Stimulated activated CD8-positive, alpha-beta memory T cell treated with anti-CD3 and anti-CD28 coated beads, Interleukin-4, amount 100 ng/mL, for 1 hour (primary cell): ENCODE measurements at places on chromosomes 2 and 18.

DNA sequence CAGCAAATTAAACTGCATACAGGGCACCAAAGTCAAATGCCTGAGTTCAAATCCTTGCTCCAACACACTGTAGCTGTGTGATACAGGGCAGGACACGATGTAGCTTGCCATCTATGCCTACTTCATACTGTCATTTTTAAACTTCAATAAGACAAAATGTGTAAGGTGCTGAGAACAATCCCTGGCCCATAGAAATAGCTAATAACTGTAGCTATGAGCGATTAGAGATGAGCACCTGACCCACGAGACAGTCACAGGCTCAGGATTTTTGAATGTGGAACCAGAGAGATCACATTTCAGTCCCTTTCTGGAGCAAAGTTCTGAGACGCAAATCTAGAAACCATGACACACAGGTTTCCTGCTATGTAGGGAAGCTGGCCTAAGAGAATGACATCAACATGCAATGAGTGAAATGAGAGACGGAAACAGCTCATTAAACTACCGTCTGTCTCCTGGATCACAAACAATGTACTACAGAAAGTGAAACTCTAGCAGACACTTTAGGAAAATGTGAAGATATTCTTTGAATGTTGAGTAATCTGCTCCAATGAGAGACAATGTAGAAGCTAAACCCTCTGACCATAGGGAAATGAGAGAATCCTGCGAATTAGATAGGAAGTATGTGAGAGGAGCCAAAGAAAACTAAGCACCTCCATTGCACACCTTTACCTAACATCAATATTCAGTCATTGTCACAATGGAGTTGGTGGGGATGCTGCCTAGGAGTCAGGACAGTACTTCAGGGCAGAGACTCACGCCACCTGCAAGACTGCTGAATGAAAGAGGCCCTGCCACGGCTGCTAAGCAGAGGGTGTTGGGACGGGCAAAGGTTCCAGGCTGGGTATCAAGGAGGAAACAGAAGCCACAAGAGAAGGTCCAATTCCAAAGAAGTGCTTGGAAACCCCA lies 25.5 kb downstream of the B4GALT6 start:
- no peak for DNase-seq

- DNase-seq = no peak
Measured at GRCh38 chr2:239706367-239706766, 305.5 kb upstream of the HDAC4 start.

- no peak for DNase-seq
Measured at GRCh38 chr2:120735746-120736170, at the start of gene GLI2. Gene GLI2 (plus strand): TSS chr2:120735868. CDS start chr2:120797321, 61,453 bp downstream.

DNA sequence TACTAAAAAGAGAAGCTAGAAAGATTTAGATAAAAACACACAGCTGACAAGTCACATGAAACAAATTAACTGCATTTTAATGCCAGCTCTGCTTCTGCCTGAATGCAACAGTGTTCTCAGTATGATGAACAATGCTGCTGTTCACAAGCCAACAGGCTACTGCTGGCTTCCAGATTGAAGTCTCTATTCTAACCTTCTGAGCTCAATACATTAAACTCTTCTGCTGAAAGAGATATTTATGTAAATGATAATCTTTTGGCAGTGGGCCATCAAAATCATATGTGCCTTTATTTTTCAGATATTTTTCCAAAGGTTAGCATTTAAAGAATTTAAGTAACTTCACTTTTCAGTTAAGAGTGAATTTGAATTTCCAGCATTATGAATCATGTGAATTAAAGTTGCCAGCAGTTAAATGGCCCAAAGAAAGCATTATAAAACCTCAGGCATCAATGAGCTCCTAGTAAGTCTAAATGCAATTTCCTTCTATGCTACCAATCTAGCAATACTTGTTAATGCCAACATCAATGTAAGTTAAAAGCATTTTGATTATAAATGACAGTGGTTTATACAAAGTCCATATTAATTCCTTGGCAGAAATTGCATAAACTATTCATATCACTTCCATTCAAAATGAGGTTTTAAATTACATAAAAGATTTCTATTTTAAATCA lies 72.4 kb downstream of the ID2 start:
- DNase-seq = no peak

DNA sequence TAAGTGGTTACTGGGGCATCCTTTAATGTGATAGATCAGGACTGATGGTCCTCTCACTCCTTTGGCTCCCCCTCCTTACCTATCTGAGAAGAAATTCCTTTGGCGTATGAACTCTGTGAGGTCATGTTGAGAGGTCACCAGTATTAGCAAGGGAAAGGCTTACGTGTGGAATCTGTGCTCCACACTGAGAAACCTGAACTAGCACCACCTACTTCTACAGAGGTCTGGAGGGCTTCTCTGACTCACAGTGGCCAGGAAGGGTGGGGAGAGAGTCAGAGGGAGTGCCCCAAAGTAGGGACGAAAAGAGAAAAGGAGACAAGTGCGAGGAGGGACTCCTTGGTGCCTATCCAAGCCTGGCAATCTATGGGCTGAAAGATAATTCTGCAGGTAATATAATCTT lies 348.6 kb downstream of the TNS1 start:
- DNase-seq = no peak

- DNase-seq = no peak
Measured at GRCh38 chr2:70498528-70498927, 55.1 kb downstream of the TGFA start.

DNA sequence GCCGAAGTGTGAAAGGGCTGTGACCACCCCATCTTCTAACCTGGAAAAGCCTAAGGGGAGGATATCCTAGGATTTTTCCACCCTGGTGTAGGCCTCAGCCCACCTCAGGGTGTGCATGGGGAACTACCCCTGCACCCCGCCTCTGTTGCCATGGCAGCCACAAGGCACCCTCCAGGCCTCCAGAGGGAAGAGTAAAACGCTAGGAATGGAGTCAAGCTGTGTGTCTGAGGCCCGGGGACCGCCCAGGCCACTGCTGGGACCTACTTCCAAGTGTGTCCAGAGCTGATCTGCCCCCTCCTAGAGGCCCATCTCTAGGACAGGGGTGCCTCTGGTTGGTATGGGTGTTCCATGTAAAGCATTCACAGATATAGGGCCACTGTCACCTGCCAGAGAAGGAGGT lies 86.7 kb downstream of the PLB1 start:
- no peak for DNase-seq

- no peak for DNase-seq
Measured at GRCh38 chr18:26293982-26294381, 67.7 kb downstream of the TAF4B start.

GRCh38 chr18:63054901-63055584 lies 264.5 kb downstream of the BCL2 start:
- DNase-seq = no peak

DNA sequence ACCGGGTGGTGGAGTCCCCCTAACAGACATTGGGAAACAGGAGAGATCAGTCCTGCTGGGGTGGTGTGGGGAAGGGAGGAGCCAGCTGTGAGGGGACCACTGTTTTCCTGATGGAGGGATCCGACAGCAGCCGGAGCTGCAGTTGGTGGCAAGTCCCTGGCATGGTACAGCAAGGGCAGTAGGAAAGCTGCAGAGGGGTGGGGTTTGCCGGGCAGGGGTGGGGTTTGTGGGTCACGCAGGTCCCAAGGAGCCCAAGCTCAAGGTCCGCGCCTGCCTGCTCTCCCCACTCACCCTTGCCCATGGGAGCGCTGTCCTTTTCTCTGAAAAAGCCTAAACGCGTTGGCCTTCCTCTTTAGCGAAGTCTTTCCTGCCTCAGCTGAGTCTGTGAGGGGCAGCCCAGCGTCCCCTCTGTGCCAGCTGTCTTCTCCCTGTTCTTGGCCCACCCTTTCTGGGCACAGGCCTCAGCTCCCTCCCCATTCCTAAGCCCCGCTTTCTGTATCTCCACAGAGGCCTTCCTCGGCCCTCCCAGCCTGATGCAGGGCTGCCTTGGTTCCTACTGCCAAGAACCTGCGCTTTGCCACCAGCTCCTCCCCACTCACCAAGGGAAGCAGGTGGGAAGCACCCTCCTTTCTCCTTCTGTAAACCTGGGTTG lies 29.3 kb upstream of the INHBB start:
- no peak for DNase-seq

GRCh38 chr18:76457957-76458356 lies 37.1 kb downstream of the ZNF516 start:
- no peak for DNase-seq

DNA sequence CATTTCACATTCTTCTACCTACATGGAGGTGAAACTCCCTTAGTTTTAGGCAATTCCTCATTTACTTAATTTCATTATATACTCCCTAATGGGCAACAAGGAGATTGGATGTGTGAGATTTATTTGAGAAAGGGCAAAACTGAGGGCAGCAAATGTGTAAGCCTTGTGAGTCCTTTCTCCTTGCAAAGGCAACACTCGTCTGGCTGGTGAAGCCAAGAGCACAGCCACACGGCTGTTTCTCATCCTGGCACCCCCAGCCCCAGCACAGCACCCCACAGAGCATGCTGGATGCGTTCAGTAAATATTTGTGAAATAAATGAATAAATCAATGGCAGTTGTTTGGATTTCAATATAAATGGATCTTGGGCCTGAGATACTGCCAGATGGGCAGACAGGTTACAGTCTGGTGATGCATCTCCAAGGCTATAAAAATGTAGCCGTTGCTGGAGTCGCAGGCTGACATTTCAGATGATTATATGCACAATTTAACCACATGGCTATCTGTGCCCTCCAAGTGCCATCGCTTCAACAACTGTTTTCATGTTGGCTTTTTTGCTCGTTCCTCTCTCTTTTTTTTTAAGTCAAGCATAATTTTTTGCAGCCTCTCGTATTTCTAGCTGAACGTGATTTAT lies 154.1 kb upstream of the REV1 start:
- DNase-seq = no peak

DNA sequence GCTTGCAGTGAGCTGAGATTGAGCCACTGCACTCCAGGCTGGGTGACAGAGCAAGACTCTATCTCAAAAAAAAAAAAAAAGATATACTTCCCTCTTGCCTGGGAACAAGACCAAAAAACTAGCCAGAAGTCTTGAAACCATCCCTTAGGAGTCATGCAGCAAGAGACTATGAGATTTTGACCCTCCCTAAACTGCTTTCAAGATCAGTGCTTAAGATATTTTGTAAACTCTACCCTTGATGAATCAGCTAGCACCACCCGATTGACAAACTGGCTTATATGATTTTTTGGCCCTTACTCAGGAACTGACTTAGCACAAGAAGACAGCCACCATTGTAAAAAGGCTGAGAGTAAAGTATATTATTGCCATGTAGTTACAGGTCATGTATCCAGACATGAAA lies 3.8 kb downstream of the SULT1C3 start:
- no peak for DNase-seq

GRCh38 chr2:236600892-236601291 lies 31.3 kb downstream of the ACKR3 start:
- DNase-seq = no peak

DNA sequence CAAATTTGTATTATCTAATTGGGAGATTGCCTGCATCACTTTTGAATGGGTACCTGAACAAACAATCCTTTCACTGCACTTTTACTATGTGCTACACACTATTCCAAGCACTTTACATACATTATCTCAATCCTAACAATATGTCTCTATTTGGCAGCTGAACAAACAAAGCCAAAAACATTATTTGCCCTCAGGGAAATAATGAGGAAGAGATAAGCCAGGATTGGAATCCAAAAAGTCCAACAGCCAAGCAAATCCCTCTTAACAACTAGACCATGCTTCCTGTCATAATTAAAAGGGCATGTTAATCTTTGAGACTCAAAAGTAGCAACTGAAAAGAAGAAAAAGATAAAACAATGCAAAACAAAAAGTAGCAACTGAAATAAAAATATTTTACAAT lies 32.1 kb downstream of the RPRD1A start:
- DNase-seq = no peak

DNA sequence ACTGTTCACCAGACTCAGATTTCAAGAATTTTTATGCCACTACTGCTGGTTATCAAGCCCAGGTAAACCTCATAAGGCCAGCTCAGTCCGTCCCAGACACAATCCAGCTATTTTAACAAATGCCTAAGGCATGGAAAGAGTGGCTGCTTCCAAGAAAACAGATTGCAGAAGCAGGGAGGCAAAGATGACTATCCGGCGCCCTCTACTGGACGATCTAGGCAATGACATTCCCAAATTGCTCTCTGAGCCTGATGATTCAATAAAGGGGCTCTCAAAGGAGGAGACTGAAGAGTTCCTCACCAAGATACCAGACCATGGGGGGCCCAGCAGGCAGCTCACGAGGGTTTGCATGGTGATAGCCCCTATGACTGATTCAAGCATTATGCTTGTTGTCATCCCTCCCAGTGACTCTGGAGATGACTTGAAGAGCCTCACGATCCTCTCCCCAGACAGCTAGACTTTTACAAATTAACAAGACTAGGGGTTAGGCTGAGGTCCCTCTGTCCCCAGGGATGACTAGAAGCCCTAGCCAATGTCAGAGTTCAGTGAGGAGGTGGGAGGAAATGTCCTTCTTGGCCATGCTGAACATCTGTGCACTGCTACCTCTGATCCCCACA lies 25.0 kb downstream of the SERPINB8 start:
- no peak for DNase-seq

- DNase-seq = no peak
Measured at GRCh38 chr2:16102358-16102975, 162.1 kb downstream of the MYCN start.

GRCh38 chr2:204948024-204948763 lies 402.9 kb downstream of the PARD3B start:
- no peak for DNase-seq

DNA sequence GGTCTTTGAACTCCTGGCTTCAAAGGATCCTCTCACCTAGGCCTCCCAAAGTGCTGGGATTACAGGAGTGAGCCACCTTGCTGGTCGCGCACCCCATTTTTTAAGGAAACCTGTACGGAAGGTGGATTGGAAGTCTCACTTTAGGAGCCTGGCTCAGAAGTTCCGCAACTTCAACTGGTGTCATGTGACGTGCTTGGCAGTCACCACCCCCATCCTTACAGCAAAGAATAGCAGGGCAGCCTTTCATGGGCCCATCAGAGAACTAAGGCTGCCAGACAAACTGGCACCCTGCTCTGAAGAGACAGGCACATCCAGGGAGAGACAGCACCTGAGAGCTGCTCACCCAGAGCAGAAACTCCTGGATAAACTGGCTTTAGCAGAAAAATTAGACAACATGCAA lies 3.3 kb upstream of the SLC66A2 start:
- no peak for DNase-seq

- no peak for DNase-seq
Measured at GRCh38 chr18:74023220-74023619, 124.4 kb downstream of the FBXO15 start.

DNA sequence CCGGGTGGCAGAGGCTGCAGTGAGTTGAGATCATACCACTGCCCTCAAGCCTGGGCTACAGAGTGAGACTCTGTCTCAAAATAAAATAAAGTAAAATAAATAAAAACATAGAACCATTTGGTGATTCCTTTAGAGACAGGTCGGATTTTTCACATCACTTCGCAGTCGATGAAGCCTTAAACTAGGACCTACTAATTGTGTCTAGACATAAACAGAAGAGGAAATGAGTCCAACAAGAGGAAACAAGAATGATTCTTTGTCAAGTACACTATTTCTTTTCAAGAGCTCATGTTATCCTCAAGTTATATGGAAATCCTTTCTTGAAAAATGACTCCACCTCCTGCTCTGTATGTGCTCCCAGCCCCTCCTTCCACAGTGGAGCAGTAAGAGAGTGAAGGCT lies 758.9 kb downstream of the DPP10 start:
- DNase-seq = no peak
